ENCODE measurements at places on chromosomes 3 and 15. TPM values are rescaled to one million over a fixed set of nuclear protein-coding genes. Genes with fewer than 3 reads are reported as not detected.

CNTN6 gene
- total RNA-seq = not detected

AP3B2 gene
- 0.15 TPM for total RNA-seq

SI gene
- not detected for total RNA-seq

BOC gene
- 3.3 TPM for total RNA-seq

SGO1 gene
- total RNA-seq = 9.9 TPM

EFCC1 gene
- not detected for total RNA-seq

GPR149 gene
- total RNA-seq = not detected

CNTN3 gene
- 1.7 TPM for total RNA-seq

VWA5B2 gene
- total RNA-seq = not detected

SMCO1 gene
- not detected for total RNA-seq

CGNL1 gene
- total RNA-seq = 0.29 TPM

CCDC9B gene
- 39.2 TPM for total RNA-seq

CHMP2B gene
- 33.7 TPM for total RNA-seq

FAM81A gene
- total RNA-seq = 0.33 TPM

ATG3 gene
- total RNA-seq = 105 TPM

CLEC3B gene
- 12.1 TPM for total RNA-seq
